ENCODE measurements at places on chromosomes 13 and 19.

DNA sequence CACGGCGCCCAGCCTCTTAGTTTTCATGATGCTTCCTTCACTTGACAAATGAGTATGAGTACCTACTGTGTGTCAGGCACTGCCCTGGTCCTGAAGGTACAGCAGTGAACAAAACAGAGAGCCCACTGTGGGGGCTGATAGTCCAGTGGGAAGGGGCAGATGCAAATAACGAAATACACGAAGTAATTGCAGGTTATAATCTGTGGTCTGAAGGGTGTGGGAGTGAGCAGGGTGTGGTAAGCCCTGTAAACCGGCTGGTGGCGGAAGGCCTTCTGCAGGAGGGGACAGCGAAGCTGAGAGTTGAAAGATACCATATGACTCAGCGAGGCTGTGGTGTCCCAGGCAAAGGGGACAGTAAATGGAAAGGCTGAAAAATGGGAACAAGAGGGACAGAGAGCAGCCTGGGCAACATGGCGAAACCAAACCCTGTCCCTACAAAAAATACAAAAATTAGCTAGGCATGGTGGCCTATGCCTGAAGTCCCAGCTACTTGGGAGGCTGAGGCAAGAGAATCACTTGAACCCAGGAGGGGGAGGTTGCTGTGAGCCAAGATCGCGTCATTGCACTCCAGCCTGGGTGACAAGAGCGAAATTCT lies 60.5 kb downstream of the MAP4K1 start:
- no peak for DNase-seq

GRCh38 chr19:45138303-45138751 lies 22.5 kb downstream of the NKPD1 start:
- no peak for DNase-seq

- DNase-seq, result peak; percentile 68
Measured at GRCh38 chr19:33406521-33407139, 33.1 kb downstream of the CEBPG start.

DNA sequence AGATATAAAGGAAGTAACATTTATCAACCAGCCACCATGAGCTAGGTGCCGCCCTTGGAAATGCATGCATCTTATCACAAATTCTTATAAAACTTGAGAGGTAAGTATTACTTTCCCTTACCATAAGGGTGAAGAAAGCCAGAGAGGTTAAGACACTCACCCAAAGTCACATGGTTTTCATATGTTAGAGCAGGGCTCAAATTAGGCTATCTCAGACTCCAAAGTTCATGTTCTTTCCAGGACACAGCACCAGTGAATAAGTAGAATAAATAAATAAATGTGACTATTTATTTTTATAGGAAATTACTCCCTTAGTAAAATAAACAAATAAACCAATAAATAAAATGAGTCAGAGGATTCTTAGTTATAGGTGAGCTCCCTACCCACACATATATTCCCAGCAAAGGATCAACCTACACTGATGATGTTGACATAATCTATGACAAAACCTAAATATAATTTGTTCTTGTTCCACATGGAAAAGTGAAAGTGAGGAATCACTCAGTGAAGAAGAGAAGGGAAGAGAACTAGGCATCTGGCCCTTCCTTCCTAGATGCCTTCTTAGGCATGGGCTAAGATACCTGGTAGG lies 27.2 kb downstream of the SPRY2 start:
- DNase-seq, result no peak

- DNase-seq, result peak; percentile 88
Measured at GRCh38 chr19:41310033-41310831, at the start of gene CCDC97. TSS of gene CCDC97 (plus strand) at chr19:41310172. CDS start at chr19:41310311, 139 bp downstream.

DNA sequence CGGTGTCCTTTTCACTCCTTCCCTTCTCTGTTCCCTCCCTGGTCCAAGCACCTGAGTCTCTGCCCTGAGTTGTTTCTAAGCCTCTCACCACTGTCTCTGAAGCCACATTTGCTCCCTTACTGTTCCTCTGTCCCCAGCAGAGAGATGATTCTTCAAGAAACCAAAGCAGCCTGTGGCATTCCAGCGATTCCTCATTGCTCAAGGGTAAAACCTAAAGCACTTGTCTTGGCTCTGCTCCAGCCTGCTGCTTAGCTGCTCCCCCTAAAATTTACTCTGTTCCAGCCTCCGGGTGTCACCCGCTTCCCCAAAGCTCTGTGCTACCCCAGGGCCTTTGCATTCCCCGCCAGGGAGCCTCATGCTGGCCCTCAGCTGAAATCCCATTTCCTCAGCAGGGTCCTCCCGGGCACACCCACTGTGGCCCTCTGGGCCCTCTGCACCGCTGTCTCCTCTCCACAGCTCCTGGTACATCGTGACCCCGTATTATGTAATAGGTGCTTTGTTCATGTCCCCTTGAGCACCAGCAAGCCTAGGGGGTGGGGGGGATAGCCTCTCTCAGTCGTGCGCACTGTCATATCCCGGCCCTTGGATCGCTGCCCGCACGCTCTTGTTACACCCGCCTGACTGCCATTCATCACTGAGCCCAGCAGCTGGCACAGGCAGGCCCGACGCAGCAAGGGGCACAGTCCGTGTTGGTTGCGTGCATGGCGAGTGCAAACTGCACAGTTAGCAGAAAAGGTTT lies 15.8 kb downstream of the TECR start:
- DNase-seq, result no peak

DNA sequence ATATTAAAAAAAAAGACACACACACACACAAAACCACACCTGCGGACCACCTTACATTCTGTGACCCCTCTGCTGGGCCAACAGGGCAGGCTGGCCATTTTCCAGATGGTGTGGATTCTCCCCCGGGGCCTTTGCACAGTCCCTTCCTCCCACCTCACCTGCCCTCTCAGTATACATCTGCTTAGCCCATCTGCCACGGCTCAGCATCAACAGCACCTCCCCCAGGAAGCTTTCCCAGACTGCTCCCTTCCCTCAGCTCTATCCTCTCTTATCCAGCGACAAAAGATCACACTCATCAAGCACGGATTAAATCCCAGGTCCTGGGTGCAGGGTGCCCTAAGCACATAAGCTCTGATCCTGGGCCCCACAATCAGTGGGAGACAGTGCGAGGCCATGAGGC lies 4.5 kb downstream of the ZNF787 start:
- DNase-seq, result no peak

DNA sequence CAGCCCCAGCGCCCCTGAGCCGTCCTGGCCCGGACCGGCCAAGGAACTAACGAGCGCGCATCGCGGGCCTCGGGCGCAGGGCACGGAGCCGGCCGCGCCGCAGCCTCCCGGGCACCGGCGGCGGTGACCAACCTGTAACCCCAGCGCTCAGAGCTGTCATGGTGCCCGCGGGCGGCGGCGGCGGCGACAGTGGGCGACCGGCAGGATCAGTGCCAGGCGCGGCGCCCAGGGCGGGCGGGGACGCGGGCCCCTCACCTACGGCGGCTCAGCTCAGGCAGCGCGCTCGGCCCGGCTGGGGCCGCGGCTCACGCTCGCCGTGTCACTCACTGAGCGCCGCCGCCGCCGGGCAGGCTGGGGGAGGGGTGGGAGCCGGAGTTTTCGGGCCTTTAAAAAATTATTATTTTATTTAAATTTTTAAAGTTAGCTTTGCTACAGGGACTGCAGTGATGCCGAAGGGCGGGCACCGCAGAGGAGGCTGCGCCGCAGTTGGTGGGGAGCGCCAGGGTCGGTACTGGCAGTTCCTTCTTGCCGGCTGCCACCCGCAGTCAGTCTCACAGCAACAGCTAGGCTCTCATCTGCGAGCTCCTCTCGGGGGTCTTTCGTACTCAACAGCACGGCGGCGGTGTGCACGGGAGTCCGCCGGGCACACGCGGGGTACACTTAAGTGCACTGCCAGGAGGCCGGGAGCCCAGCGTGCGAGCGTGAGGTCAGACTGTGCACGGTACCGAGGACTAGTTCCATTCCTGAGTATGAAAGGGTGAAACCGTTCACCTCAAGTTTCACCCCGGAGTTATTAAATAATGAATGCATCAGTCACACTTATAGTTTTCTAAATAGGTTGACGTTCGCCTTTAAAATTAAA lies at the start of gene NALCN:
Gene NALCN (minus strand): TSS at position 328 of the 862 bp plus-strand sequence. CDS start 17,382 bp downstream, outside the sequence.
- peak; percentile 51 for DNase-seq

DNA sequence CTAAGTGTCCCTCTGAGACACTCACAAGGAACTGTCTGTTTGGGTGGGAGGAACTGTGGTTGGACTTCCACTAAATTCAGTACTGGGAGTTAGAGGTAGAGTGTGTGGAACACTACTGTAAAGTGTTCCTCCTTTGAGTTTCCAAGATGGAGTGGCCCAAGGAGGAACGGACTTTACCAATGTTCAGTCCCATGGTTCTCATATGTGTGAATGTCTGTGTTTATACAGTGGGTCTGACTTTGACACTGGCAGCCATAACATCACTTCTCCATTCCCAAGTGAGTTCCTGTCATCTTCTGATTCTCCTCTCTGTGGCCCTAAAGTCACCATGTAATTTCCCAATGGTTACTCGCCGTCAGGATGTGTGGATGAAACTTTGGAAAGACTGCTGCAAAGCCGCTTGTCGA lies 136.8 kb upstream of the SERP2 start:
- no peak for DNase-seq

DNA sequence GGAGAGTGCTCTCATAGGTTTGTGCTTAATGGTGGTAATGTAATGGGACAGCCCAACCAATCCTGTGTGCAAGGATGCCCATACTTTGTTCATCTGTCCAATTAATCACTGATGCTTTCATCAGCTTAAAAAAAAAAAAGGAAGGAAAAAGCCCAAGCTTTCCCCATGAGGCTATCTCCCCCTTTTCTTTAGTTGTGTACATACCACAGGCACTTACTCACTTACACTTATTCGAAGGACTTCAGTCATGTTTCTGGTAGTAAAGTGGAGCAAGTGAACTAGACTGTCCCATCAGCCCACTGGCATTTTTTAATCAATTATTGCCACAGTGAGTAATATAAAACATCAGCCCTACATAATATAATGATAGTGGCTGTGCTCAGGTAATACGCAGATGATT lies 183.5 kb upstream of the UFM1 start:
- no peak for DNase-seq

DNA sequence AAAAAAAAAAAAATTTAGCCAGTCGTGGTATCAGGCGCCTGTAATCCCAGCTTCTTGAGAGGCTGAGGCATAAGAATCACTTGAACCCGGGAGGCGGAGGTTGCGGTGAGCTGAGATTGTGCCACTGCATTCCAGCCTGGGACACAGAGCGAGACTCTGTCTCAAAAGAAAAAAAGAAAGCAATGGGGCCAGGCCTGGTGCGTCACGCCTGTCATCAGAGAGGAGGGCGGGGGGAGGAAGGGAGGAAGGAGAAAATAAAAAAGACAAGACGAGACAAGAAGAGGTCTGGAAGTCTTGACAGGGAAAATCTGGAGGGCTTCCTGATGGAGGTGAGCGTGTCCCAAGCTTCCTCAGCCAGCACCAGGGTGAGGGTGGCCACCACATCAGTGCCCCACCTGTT lies 54.9 kb upstream of the PTPRS start:
- no peak for DNase-seq

- no peak for DNase-seq
Measured at GRCh38 chr13:54029226-54029625, 1000.6 kb downstream of the OLFM4 start.

DNA sequence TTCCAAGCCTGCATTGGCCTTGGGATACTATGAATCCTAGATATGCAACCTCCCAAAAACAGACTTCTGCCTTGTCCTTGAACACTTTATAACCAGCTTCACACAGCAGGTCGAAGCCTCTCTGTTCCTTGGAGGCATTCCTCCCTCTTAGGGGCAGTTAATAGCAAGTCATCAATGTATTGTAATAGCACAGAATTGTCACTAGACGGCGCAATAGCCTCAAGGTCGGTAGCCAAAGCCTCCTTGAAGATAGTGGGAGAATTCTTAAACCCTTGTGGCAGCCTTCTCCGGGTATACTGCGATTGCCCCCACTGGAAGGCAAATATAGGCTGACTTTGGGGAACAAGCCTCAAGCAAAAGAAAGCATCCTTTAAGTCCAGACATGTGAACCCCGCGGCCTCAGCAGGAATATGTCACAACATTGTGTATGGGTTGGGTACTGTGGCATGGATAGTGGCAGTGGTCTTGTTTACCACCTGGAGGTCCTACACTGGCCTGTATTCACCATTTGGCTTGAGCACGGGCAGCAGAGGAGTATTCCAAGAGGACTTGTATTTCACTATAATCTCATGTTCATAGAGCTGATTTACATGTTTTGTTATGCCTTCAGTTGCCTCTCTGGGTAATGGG lies 61.1 kb downstream of the ZNF431 start:
- DNase-seq, result peak; percentile 49

- DNase-seq, result no peak
Measured at GRCh38 chr13:30346153-30346788, 38.9 kb upstream of the KATNAL1 start.

DNA sequence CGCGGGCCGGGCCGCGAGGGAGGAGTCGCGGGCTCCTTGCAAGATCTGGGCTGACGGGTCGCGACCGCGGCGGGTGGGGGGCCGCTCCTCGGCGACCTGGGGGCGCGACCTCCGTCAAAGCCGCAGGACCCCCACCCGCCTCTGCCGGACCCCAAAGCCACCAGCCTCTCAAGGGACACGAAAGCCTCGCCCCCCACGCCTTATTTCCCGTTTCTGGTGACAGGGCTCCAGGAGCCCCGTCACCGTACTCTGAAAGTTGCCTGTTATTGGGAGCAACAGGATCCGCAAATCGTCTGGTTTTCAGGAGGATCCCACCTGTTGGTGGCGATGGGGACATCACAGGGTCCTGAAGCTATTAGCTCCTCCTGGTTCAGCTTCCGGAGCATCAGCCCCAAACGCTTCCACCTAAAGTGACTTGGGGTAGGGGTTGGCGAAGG lies 530 bp downstream of the MAU2 start:
- peak; percentile 26 for DNase-seq

- DNase-seq, result no peak
Measured at GRCh38 chr13:85797311-85797710, 1.9 kb downstream of the SLITRK6 start.

DNA sequence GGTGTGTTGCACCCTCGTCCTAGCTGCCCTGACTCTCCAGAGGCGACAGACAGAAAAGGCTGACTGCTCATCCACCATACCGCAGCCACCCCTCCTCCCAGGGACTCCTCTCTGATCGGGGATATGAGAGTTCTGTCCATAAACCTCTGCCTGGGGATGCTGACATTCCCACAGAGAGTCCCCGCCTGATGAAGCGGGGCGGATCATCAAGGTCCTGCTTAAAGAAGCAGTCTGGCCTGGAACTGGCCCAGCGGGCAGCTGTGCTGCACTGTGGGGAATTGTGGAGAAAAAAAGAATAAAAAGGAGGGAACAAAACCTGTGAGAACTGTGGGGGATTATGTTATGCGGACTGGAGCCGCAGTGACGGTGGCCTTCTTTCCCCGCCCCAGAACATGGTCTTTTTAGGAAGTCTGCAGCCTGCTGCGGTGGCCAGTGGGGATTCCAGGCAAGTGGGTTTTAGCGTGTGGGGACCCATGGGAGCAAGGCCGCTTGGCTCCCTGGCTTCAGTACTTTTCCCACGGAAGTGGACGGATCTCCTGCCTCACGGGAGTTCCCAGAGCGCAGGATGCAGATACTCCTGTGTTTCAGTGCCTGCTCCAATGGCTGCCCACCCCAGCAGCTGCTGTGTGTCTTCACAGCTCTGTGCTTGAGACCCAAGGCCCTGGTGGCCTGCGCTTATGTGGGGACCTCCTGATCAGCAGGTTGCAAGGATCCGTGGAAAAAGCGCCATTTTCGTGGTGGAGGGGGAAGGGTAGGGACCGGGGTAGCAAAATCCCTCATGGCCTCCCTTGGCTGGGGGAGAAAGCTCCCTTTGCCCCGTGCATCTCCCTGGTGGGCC lies 1456.2 kb upstream of the SLC10A2 start:
- DNase-seq, result no peak

Data from SK-N-DZ (cell line).